DMS 273 treated with DMSO at 0.1 percent for 48 hours (cell line): ENCODE measurements at places on chromosomes 2 and 18.

GRCh38 chr2:176291809-176292283 lies 22.6 kb downstream of the MTX2 start:
- DNase-seq, result no peak

DNA sequence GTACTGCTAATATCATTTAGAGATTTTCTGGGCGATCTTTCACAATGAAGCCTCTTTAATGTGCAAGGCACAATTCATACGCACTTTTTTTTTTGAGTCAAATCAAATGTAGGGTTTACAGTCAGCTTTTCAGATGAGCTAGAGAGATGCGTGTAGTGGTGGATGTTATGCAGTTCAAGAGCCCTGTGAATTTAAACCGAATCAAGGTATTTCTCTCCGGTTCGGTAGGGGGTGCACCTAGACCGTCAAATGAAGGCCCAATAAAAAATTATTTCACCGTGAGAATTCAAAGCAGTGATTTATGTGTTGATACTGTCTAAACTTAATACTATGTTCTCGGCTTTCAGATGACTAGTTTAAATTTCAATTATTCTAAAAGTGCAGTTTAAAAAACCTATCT lies 1.1 kb downstream of the PTH2R start:
- peak; percentile 4 for DNase-seq

GRCh38 chr2:208847651-208848050 lies 441.1 kb downstream of the PTH2R start:
- no peak for DNase-seq

- no peak for DNase-seq
Measured at GRCh38 chr2:193496786-193497185, 1302.1 kb upstream of the TMEFF2 start.

GRCh38 chr18:62329691-62330454 lies 4.8 kb downstream of the TNFRSF11A start:
- DNase-seq, result no peak

- no peak for DNase-seq
Measured at GRCh38 chr2:74779587-74780135, 54.3 kb upstream of the HK2 start.
